ENCODE measurements at places on chromosomes 11 and 22.

- DNase-seq, result no peak
Observed at GRCh38 chr11:3232956-3233355, 739 bp upstream of the MRGPRE start.

GRCh38 chr22:23837496-23837859 lies 1.3 kb downstream of the DERL3 start:
- no peak for DNase-seq

- DNase-seq, result no peak
Observed at GRCh38 chr22:23938328-23939016, 22.5 kb downstream of the GSTT2B start.

DNA sequence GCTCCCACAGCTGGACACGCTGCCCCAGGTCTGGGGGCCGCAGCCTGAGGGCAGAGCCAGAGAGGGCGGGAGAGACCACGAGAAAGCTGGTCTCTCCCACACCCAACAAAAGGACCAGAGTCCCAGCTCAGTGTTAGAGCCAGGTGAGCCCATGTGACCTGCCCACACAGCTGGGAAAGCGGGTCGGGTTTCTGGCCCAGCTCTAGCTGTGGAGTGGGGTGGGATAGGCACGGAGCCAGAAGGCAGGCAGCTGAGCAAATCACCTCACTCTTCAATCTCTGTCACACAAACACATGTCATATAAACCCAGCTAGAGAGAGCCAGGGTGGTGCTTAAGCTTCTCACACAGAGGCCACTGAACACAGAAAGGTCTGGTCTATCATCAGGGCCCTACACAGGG lies 7.8 kb upstream of the EIF3D start:
- no peak for DNase-seq

DNA sequence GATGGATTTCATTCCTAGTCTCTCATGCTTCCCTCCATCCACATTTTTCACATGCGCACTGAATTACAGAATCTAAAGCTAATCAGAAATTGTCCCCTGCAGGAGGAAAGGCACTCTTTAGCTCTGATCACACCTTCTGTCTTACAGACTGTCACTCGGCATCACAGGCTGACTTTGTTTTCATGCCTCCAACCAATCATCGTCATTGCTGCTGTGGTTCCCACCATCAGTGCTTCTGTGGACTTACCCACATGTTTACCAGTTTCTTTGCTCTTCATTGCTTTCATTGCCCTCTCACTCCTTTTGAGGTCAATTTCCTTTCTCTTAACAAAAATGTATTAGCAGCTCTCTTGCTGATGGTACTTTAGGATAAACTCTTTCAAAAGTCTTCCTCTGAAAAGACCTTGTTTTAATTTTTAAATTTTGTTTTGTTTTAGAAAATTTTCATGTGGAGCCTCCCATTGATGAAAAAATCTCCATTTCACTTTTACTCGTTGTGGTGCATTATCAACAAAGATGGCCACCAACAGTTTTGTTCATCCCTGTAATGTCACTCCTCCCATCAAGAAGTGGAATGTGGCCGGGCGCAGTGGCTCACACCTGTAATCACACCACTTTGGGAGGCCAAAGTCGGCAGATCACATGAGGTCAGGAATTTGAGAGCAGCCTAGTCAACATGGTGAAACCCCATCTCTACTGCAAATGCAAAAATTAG lies 20.2 kb upstream of the TREH start:
- DNase-seq, result no peak

- no peak for DNase-seq
Observed at GRCh38 chr11:31529189-31529588, 19.6 kb downstream of the ELP4 start.

- DNase-seq, result no peak
Observed at GRCh38 chr22:44288913-44289312, 23.8 kb downstream of the SHISAL1 start.

DNA sequence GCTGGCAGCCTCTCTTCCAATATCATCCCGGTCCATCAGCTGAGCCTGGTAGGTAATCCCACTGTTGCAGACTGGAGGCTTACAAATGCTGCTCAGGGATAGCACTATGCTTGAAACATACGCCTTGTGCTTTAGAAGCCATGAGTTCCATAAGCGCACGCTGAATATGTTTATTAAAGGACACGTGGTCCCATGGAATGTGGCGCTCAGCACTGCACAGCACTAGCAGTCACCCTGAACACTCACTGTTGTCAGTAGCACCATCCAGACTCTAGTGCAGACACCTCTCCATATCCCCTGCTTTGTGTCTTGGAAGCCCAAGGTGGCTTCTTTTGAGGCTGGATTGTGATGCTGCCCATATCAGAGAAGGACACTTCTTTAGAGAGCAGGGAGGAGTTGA lies 120.9 kb downstream of the MAML2 start:
- no peak for DNase-seq

DNA sequence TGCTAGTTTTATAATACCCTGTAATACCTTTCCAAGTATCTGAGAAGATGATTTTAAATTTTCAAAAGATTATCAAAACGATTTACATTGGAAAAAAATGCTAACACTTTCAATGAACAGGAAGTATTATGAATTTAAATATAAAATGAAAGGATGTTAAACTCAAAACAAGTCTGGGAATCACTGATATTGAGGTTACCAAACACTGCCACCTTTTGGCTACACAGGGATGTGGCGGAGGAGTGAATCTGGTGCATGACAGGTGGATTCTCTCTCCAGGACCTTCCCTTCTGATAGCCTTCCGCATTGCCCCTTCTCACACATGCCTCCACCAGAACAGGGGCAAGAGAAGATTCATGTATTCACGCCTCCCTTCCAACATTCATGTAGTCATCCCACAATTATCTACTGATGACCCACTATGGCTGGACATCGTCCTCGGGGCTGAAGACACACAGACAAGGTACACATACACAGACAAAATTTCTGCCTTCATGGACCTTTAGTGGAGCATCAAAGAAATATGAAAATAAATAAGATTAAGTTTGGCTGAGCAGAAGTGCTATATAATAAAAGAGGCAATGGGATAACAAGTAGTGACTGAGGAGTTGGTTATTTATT lies 34.7 kb downstream of the ATG16L2 start:
- DNase-seq, result no peak

DNA sequence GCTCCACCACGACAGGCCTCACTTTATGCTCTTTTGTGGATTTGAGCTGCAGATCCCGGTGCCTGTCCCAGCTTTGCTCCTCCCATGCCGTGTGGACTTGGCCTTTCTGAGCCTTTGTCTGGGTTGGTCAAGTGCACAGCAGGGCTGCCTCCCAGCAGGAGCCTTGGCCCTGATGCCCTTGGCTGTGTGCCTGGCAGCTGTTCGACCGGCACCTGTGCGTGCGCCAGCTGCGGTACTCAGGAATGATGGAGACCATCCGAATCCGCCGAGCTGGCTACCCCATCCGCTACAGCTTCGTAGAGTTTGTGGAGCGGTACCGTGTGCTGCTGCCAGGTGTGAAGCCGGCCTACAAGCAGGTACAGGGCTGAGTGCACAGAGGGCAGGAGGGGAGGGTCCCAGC lies 46.5 kb downstream of the MYO7A start:
- DNase-seq, result no peak

- no peak for DNase-seq
Observed at GRCh38 chr22:35054064-35054463, 11.9 kb upstream of the ISX start.

- no peak for DNase-seq
Observed at GRCh38 chr11:64590763-64591221, at the start of gene SLC22A12. SLC22A12 (plus strand) TSS chr11:64591220; CDS start chr11:64591557, 337 bp downstream.

GRCh38 chr22:26902401-26903029 lies 245.1 kb downstream of the MIAT start:
- no peak for DNase-seq

DNA sequence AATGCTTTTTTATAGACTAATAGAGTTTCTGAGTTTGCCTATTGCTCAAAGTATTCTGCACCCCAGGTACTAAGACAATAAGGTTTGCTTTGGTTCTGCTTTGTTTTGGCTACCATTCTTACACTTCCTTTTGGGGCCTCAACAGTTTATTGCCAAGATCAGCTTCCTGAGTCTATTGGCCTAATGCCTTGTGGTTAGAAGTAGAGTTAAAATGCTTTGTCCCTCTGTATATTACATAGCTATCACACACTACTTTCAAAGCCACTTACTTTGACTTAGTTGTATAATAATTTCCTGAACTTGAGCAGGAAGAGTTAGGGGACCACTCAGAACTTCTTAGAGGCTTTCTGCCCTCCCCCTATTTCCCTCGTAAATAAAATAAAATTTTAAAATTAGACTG lies 96.5 kb downstream of the DLG2 start:
- no peak for DNase-seq

GRCh38 chr11:31956310-31956709 lies 134.6 kb upstream of the RCN1 start:
- DNase-seq, result no peak
